Stimulated activated naive CD4-positive, alpha-beta T cell treated with Interleukin-2 at 50 U/mL for 16 hours (primary cell): ENCODE measurements at places on chromosomes 7 and 10.

- DNase-seq = no peak
Observed at GRCh38 chr7:100561491-100562194, 12.1 kb downstream of the SAP25 start.

GRCh38 chr7:7706101-7706511 is 12.3 kb downstream of the RPA3 start:
- DNase-seq = no peak

DNA sequence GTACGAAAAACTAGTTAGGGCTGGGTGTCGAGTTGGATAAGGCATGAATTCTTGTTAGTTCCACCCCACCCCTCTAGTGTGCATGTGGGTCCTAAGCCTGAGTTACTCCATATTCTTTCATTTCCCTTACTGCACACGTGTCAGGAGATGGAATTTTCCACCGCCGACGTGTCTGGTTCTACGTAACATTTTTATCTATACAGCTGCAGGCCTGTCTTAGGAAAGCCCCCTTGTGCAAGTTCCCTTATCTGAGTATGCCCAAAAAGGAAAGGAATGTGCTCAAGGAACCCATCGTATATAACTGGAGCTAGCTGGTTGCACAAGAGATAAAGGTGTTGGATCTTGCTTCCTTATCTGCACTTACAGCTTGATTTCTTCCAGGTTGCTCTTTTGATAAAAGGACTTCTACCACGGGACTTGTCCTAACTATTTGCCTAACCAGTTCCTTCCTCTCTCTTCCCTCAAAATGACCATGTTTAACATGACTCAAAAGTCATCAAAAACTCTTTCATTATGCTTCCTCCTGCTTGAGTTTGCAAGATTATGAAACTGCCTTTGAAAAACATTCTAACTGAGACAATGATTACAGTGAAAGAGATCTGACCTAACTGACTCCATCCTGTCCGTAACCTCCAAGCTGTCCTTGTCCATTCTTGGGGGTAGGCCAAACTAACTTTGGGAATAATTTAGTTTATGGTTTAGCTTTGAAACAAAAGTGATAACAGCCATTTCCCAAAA is 181.4 kb downstream of the AKR1D1 start:
- no peak for DNase-seq

DNA sequence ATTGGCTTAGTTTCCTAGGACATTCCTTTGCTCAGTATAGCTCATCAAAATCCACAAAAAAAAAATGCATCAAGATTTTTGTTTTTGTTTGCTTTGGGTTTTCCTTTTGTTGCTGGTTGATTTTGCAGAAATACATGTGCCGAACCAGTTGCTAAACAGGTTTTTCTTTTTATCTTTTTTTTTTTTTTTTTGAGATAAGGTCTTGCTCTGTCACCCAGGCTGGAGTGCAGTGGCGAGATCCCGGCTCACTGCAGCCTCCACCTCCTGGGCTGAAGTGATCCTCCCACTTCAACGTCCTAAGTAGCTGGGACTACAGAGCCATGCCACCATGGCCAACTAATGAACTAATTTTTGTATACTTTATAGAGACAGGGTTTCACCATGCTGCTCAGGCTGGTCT is 8.3 kb downstream of the CSTF2T start:
- no peak for DNase-seq

- DNase-seq = no peak
Observed at GRCh38 chr10:27479016-27479415, 25.1 kb upstream of the RAB18 start.

DNA sequence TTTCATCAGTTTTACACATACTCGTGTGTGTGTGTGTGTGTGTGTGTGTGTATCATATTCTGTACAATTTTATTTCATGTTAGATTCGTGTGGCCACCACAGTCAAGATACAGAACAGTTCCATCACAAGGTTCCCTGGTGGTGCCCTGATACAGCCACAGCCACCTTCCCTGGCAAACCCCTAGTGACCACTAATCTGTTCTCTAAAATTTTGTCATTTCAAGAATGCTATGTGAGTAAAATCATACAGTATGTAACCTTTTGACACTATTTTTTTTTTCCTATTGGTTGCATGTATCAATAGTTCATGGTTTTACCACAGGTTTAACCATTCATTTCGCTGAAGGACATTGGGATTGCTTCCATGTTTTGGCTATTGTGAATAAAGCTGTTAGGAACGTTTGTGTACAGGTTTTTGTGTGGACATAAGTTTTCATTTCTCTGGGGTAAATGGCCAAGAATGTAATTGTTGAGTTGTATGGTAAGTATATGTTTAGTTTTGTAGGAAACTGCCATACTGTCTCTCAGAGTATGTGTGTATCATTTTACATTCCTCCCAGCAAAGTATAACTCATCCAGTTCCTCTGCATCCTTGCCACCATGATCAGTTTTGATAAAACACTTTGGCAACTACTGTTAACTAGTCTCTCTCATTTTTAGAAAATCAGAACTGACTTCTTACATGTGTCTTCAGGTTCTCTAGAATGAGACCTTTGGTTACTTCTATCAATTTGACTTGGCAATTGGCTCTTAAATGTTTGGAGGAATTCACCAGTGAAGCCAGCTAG is 20.6 kb downstream of the KLHDC10 start:
- DNase-seq = no peak

GRCh38 chr7:94444813-94445212 is 50.1 kb downstream of the COL1A2 start:
- DNase-seq = no peak

DNA sequence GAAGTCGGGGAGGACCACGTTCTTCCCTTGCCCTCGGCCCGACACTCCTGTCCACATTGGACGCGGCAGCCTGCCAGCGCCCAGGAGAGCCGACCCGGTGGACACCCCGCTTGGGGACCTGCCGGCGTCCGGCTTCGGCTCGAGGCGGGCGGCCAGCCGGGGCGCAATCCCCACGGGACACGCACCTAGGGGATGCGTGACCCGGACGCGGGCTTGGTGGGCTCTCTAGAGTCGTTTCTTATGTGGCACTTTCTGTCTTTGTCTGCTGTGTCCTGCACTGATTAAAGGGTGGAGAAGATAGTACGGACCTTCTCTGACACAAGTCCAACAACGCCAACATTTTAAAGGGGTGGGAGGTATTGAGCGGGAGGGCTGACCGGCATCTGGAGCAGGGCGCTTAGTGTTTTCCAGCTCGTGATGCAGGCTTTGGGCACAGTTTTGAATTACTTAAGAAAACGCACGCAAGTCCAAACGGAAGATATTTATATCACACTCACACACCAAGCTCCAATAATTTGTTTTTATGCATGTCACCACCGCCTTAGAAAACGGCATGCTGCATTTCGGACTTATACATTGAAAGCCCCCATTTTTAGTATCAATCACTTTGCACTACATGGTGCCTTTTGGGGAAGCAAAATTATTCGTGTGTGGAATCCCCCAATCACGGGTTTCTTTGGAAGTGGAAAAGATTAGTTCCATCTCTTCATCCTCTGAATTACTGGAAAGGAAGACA is 3.9 kb upstream of the SPAG6 start:
- DNase-seq = no peak

DNA sequence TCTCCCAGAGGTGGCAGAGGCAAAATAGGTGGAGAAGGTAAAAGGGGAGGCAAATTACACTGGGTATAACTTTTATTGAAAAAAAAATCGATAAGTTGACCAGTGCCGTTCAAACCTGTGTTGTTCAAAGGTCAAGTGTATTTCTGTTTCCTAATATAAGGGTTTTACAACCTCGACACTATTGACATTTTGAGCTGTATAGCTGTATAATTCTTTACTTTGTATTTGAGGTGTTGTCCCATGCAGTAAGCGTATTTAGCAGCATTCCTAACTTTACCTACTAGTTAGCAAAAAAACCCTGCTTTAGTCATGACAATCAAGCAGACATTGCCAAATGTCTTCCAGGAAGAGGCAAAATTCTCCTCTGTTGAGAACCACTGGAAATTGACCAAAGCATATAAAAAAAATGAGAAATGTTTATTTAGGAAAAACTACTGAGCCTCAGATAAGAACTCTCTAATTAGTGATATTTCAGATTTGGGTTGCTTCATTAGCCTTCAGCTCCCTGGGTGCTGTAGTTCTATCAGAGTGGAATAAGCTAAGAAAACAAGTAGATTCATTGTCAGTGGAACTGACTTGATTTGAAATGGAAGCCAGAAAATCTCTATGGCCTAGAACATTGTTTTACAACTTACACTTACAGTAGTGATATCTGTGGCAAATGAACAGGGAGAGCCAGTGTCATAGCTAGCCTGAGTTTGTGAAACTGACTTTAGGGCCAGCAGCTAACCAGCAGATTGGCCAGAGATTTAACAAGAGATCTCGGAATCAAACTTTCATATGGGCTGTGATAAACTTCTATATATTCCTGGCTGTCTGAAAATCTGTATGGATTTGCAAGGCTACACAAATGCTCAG is 331.6 kb downstream of the DGKB start:
- DNase-seq = no peak

DNA sequence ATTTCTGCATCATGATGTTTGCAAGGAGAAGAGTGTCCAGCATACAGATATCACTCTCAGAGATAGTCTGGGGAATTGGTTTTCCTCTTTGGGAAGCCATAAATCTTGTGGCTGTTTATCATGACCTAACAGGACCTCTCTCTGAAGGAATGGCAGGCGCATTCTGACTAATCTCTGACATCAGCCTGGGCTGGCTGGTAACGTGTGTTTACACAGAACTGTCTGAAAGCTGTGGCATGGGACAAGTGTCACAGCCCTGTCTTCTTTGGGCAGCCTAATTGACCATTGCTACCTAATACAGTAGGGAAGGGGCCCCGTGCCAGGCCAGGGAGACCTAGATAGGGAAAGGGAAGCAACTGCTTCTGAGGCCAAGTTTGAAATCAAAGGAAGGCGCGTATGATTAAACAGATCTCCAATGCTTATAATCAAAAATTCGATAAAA is 73.9 kb upstream of the CABCOCO1 start:
- no peak for DNase-seq

DNA sequence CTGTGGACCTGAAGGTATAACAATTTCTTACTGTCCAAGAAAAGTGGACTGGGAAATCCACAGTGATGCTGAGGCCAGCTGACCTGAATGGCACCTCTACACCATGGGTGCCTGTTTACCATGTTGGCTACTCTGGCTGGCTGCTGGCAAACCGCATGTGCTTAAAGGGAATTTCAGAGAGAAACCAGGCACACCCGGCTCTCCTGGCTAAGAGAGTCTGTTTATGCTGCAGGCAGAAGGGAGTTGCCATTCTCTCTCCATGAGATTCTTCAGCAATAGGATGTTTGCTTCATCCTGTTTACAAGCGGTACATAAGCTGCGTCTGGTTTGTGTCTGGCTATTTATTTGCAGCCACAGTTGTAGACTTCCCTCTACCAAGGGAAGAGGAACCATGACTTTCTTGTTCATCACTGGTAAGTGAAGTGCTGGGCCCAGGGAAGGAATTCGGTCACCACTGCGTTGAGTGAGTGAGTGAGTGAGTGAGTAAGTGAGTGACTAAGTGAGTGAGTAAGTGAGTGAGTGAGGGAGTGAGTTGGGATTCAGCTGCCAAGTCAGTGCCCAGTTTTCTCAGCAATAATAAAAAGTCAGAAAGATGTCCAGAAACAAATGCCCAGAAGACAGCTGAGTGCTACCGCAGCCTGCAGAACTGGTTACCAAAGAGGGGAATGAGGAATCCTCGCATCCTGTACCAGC is 90.4 kb downstream of the COBL start:
- no peak for DNase-seq
